ENCODE measurements at places on chromosomes 6 and 20. TPM values are rescaled to one million over a fixed set of nuclear protein-coding genes. Genes with fewer than 3 reads are reported as not detected.

SNX21 gene
- 1.8 TPM for total RNA-seq

GRM4 gene
- not detected for total RNA-seq

ZSCAN26 gene
- 26.8 TPM for total RNA-seq

ZC2HC1B gene
- not detected for total RNA-seq

SLC35D3 gene
- total RNA-seq = not detected

GJE1 gene
- not detected for total RNA-seq

SAMD3 gene
- 34.1 TPM for total RNA-seq

ZSCAN16 gene
- total RNA-seq = 13.9 TPM

MCM3 gene
- total RNA-seq = 47.4 TPM

GRCh38 chr20:48238326-48238725 lies 453.0 kb upstream of the SULF2 start:
- no peak for DNase-seq

- no peak for DNase-seq
These were observed 50.2 kb upstream of the TGM3 start for GRCh38 chr20:2245637-2246036.

GRCh38 chr20:35368666-35369423 lies 42.9 kb downstream of the UQCC1 start:
- DNase-seq = no peak

DNA sequence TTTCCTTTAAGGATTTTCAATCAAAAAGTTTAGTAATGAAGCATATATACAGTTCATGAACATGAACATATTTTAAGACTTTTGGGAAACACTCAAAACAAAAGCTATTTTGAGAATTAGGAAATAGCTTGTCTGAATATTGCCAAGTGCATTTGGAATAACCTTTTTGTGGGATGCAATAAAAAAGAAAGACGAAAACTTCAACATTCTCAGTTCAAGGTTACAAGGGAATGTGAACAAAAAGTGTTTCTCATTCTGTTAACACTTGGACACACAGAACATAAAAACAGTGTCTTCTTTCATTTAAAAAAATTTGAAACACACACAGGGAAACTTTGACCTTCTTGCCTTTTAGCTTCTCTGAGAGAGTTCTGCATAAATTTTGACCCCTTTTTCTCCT lies 72.7 kb upstream of the TCF21 start:
- DNase-seq = no peak

DNA sequence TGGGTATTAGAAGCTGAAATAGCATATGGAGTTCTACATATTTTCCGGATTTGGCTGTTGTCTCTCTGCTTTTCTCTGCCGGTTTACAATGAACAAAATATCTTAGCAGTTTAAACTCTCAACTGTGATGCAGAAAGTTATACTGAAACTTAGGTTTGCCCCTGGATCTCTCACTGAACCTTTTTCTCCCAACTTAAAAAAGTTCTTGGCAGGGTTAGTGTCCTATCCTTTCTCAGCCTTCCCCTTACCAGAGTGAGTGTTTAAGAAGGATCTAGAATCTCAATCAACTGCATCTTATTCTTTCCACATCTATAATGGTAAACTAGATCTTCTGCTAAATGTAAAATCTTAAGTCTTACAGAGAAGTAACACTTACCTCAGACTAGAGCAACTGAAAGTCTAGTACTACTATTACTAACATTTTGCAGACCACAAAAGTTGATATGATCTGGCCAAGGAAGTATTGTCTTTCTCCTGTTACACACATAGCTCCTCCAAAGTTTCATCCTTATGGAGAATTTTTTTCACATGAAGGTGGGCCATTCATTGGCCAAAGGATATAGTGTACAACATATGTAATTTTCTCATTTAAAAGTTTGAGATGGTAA lies 392.3 kb upstream of the RUNX2 start:
- DNase-seq = no peak

GRCh38 chr6:110226261-110226660 lies 46.0 kb downstream of the CDC40 start:
- DNase-seq = no peak

DNA sequence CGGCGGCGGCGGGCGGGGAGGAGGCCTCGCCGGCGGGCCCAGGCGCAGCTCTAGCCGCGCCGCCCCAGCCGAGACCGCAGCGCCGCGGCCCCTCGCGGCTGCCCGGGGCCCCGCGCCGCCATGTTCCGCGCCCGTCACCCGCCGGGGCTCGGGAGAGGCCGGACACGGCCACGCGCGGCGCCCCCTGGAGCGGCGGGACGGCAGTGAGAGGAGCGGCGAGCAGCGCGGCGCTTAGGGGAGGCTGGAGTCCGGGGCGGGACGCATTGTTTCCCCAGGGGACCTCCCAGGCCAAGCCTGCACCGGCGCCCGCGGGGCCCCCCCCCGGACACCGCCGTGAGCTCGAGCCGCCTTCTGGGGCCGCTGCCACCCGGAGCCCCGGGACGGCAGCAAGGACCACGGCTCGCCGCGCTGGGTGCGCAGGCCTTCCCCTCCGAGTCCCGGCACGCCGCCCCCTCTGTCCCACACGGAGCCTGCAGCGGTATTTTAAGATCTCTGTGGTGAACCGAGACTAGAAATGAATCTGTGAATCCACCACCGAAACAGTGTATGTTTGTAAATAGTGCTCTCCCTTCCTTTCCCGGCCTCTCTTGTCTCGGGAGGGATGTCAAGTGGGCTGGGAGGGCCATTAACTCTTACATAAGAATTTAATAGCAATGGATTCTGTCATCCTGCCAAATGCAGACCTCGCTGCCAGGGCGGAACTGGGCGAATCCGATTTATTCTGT lies 424 bp upstream of the KIF13A start:
- DNase-seq = no peak

- no peak for DNase-seq
These were observed 43.5 kb downstream of the INSM1 start for GRCh38 chr20:20411402-20411801.

DNA sequence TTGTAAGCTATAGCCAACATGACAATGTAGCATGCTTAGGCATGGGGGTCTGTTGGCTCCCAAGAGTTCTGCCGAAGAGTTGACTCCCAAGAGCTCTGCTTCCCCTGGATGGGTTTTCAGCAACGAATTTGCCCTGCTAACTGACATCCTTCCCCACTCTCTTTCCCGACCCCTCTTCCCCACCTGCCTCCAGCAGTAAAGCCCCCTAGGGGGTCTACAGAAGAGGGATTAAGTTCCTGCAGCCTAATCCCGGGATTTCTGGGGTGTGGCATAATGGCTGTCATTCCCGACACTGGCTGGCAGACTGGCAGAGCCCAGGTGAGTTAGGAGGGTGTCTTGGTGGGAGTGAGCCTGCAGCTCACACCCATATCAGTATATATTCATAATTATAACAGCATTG lies 121.0 kb upstream of the ZNF184 start:
- DNase-seq = no peak

DNA sequence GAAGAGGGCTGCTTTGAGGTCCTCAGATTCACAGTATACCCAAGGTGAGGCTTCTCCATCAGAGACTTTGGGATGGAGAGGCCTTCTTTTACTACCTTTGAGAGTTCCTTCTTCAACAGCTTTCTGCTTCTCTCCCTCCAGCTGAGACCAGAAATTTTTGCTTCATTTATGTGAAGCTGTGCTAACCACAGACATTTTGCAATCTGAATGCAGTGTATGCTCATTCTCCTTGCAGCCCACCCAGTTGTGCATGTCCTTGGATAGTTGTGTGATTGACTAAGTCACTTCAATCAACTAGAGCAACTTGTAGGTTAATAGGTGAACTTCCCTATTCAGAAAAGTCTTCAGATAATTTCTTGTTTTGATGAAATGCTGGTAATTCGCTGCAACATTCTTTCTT lies 20.1 kb downstream of the DCBLD1 start:
- DNase-seq = no peak

DNA sequence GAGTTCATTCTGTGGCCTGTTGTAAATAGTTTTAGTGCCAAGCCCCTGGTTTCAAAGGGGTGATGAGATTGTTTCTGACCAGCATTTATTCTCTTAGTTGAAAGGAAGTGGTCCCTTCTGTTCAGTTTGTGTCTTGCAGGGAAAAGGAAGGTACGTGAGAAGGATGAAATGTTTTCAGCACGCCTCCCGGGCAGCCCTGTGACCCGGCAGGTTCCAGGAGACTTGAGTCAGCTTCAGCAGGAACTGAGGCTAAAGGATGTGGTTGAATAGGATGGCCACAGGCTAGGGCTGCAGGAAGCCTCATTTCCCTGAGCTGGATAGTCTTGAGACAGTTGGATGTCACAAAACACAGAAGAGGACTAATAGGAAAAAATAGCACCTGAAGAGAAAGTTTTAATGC lies 132.4 kb upstream of the SYNDIG1 start:
- no peak for DNase-seq

- no peak for DNase-seq
These were observed 40.5 kb downstream of the RNGTT start for GRCh38 chr6:88922775-88923548.

DNA sequence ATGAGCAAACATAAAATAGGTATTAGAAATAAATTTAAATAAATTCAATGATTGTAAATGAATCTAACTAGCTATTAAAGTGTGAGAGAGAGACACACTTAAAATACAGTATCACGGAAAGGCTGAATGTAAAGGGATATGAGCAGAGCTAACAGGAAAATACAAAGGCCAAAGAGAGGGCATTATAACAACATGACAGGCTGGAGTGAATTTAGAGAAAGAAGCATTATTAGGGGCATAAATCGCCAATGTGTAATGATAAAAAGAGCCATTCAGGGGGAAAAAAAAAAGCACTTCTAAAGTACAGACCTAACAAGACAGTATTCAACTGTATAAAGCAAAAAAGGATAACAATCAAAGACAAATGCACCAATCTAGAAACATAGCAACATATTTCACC lies 28.1 kb downstream of the DACT2 start:
- no peak for DNase-seq

DNA sequence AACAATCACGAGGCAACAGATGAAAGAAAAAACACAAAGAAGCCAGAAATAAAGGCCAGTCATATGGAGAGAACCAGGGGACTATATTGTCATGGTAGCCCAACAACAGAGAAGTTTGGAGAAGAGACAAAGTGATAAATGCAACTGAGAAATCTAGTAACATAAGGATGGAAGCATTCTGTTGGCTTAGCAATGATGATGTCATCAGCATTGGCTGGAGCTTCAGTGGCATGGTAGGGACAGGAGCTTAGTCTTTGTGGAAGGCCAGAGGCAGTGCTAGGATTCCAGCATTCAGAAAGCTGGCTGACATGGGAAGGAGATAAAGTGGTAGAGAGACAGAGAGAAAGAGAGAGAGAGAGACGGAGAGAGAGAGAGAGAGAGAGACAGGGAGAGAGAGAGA lies 276.4 kb downstream of the TRDN start:
- no peak for DNase-seq

DNA sequence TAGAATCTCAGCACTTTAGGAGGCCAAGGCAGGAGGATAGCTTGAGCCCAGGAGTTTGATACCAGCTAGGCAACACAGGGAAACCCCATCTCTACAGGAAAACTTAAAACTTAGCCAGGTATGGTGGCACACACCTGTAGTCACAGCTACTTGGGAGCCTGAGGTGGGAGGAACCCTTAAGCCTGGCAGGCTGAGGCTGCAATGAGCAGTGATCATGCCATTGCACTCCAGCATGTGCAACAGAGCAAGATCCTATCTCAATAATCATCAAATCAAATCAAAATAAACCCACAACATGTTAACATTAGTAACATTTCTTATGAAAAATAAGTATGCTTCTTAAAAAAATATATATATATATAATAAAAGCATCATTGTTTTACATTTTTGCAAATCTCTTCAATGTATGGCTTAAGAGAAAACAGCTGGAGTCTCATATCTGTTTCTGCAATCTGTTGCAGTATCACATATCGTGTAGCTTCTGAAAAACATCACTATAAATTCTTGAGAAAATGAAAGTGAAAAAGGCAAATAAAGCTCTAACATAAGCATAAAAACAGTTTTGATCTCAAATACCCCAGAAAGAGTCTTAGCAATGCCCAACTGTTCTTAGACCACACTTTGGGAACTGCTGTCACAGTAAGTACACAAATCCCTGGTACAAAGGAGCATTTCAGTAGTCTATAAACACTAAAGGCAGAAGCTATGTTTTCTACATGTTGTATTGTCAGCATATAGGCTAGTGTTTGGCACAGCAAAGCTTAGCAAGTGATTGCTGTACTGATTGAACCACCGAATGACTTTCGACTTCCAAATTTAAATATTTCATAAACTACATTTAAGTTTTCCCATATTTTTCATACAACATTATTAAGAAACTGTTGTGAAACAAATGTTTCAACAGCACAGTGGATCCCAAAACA lies 8.0 kb downstream of the MMUT start:
- DNase-seq = no peak

DNA sequence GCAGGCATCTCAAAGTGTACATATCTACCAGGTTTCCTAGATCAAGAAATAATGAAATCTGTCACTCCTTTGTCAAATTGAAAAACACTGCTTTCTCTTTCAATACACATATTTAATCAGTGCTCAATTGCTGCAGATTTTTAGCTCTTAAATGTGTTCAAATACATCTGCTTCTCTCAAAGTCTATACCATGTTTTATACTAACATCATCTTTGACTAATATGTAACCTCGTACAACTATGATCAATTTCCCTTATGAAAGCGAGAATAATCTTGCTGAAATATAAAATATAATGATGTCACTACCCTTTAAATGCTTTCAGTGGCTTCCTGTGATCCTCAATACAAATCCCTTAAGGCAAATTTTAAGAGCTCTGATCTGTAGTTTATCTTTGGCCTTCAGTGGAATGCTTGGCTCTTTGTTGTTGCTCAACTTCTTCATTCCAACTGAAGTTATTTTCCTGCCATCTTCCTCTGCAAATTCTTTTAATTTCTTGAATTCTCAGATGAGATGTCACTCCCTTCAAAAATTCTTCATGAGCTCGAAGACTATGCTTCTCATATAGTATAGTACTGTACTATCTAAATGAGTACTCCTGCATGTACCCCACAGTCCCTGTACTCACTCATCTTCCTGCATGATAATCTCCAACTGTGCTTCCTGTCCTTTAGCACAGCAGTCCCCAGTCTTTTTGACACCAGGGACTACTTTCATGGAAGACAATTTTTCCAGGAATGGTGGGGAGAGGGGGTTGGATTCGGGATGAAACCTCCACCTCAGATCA lies 545.1 kb upstream of the GJE1 start:
- DNase-seq = no peak

- no peak for DNase-seq
These were observed 152.4 kb upstream of the THBS2 start for GRCh38 chr6:169406034-169406433.

DNA sequence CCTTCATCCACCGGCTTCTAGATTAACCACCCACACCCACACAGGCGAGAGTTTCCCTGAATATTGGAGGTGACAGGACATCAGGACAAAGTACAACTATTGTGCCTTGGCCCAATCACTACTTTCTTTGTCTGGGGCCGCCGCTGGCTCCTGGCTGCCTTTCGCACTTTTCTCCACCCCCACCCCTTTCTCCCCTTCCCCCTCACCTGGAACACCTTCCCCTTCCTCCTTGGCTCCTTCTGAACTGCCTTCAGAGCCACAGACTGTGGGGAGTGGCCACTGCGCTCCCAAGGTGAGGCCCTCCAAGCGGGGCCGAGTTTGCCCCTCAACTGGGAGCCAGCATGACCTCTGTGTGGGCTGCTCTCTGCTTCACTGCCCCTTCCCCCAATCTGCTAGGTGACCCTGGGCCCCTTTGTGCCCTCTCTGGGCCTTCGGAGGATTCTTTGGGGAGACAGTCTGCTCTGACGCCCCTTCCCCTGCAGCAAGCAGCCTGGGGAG lies 3.0 kb upstream of the VEGFA start:
- DNase-seq = no peak
